Central memory CD4-positive, alpha-beta T cell (primary cell): ENCODE measurements at places on chromosomes 12 and 14.

GRCh38 chr14:59204305-59204704, 15.8 kb downstream of the DAAM1 start:
- no peak for DNase-seq

DNA sequence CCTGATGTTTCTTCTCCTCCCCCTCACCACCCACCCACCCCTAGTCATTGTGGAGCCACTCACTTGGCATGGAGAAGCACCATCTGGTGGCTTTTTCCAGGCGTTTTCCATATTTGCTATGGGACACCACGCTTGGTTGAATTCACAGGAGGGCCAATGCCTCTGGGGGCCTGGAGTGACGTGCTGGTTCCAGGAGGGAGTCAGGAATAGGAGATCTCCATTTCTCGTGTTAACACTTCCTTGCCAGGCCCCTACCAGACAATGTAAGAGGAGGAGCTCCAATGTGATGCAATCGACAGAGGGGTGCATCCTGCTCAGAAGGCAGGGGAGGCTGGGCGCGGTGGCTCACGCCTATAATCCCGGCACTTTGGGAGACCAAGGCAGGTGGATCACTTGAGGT, 21.6 kb upstream of the TESC start:
- DNase-seq = no peak

DNA sequence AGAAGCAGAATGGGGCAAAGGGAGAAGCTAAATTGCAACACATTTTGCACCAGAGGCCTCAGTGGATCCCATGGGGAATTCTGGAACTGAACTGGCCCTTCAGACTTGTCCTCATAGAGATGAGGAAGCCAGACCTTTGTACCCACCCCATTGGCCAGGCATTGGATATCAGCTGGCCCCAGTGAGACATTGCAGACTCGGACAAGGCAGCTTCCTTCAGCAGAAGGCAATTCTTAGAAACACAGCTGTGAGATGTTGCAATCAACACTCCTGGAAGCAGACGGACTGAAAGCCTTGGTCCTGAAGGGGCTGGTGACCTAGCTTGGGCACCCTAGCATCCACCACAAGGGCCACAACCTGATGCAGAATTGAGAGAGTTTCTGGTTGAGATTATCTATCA, 218.1 kb downstream of the MSRB3 start:
- DNase-seq = no peak

GRCh38 chr12:91588874-91589454, 406.3 kb upstream of the DCN start:
- DNase-seq = no peak

DNA sequence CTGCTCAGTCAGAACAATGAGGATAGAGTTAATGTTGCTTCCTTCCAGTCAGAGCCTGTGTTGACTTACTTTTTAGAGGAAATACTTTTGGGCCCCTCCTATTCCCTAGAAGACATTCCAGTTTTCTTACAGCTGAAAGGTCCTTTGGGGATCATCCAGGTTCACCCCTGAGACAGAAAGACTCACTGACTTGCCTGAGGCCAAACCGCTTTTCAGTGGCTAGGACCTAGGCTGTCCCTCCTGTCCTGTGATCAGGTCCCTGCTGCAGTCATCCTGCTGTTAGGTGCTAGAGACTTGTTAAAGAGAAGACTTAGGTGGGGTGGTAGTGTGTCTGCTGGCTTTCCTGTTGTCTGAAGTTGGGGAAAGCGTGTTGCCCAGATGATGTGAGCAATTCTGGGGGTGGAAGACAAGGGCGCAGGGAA, 39.6 kb downstream of the SUSD6 start:
- DNase-seq = no peak

DNA sequence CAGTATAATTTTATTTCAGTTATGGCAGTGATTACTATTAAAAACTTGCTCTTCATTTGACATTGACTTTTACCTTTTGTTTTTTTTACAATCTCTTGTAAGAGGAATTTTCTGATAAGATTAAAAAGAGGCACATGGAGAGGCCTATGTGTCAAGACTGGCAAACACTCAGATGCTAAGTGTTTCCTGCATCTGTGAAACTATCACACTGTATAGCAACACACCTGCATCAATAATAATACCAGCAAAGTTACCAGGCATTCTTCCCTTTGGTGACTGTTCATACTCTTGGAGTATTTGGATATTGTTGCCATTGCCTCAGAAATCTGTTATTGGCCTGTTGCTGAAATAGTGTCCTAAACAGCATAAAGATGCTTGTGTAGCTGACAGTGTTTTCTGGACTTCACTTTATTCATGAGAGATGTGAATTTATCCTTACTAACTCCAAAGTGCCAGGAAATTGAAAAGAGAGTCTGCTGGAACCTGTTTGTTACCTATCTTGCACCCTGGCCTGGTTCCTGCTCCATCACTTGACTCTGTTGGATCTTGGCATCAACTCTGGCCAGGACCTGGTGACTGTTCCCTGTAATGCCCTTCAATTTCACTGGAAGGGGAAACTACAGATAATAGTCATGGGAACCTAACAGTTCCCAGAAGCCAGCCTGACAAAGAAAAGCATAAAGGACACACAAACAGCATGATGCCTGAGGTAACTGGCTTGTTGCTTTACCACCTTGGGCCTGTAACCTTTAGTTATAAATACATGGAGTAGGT, 19.8 kb downstream of the SLC16A7 start:
- no peak for DNase-seq

DNA sequence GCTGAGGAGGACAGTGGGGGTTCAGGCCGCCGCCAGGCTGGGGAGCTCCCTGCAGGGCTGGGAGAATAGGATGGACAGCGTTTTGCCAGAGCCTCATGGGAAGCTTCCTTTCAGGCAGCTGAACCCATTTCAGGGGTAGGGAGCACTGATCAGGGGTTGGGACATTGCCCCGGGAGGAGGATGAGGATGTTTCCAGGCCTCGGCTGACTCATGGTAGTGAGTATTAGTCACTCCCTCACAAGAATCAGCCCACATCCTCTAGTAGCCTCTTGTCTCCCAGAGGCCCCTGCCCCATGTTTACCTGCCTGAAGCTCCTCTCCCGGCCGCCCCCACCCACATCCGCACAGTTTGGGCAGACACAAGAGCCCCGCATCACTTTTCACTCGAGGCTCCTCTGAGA, 89.8 kb downstream of the ZFP36L1 start:
- no peak for DNase-seq

- DNase-seq = peak; percentile 77
Observed at GRCh38 chr14:61385002-61385685, 63.8 kb downstream of the PRKCH start.

DNA sequence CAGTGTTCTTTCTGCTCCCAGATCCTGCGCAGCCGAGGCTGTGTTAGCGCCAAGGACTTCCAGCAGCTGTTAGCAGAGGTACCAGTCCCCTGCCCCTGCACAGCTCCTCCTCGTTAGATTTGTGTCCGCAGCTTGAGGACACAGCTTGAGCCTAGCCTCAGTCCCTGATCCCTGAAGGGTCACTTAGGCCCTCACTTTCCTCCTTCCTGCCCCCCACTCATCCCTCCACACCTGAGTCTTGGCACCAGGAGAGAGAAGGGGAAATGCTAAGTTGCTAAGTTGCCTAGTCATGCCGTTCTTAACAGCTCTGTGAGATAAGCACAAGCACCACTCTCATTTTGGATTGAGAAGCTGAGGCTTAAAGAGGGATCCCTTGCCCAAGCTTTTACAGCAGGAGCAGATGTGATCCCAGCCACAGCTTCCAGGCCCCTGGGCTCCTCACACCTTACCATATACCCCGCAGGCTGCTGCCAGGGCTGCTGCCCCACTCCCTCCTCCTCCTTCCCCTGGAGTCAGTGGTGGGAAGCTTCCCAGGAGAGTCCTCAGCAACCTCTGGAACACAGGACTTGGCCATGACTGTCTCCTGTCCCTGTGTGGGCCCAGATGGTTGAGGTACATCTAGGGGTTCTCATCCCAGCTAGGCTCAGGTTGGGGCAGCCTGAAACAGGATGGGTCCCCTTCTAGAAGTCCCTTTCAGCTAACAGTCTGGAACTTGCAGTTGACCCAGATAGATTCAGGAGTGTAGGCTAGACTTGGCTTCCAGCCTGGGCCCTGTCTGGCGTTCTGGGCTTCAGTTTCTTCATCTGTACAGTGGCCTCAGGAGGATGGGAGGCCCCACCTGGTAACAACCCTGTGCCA, 975 bp downstream of the OGFOD2 start:
- DNase-seq = no peak

DNA sequence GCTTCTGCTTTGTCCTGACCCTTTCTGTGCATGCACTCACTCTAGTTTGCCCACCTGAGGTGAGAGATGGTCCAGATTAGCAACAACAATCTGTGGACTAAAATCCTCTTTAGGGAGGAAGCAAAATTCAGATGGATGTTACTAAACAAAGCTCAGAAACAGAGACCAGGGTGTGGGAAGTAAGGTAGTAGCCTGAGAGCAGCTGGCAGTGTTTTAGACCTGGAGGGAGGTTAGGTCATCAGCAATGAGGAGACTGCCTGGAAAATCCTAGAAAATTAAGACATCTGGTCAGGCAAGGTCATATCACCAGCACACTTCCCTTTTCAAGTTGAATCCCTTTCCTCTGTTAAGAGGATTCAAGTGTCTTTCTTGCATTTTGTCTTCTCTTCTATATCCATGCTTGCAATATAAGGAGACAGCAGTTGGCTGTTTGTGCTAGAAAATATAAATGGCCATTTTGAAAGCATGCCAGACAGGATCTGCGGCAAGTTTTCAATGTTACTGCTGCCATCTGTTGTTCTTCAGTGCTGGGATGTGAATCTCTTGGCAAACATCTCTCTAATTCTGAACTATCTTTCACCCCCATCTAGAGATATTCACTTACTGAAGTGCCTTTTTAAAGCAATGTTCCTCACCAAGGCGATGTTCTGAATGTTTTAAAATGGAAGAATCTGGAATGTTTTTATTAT, 266.4 kb downstream of the NAV3 start:
- no peak for DNase-seq

DNA sequence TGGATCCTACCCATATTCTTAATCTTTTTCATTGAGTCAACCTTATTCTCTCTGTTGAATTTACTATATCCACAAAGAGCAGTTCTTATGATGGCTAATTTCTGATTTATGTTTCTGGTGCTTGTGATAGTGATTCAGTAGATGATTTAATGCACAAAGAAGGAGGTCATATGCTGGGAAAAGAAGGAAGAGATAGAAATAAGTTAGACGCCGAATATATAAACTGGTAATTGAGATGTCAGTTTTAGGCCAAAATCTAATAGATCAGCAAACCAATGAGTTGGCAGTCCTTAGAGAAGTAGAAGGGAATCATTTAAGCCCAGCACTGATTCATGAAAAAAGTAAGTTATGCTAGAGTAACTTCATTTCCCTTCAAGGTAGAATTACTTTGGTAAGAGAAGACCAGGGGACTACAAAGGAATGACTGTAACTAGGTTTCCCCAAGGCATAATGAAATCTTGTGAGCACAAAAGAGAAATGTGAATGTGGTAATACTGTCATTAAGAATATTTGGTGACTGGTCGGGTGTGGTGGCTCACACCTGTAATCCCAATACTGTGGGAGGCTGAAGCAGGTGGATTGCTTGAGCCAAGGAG, 132.4 kb downstream of the TGFB3 start:
- DNase-seq = no peak

DNA sequence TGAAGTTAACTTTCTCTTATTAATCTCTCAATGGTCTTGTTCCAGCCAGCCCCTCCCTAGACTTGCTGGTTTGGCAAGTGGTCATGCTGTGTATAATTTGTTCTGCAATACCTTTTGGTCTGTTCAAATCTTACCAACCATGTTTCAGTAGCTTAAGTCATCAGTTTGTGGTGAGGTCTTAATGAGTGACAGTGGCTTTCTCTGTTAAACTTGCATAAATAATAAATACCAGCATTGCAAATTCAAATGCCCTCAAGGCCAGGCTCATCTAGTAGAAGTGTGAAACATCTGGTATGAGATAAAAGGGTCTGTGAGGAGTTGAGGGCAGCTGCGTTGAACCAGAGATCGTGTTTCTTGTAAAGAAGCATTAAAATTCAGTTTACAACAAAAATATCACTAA, 319.5 kb downstream of the TMEM117 start:
- DNase-seq = no peak

GRCh38 chr12:77231501-77231918, 166.1 kb upstream of the E2F7 start:
- DNase-seq = no peak

GRCh38 chr12:76872415-76872814, 6.4 kb downstream of the CSRP2 start:
- no peak for DNase-seq

DNA sequence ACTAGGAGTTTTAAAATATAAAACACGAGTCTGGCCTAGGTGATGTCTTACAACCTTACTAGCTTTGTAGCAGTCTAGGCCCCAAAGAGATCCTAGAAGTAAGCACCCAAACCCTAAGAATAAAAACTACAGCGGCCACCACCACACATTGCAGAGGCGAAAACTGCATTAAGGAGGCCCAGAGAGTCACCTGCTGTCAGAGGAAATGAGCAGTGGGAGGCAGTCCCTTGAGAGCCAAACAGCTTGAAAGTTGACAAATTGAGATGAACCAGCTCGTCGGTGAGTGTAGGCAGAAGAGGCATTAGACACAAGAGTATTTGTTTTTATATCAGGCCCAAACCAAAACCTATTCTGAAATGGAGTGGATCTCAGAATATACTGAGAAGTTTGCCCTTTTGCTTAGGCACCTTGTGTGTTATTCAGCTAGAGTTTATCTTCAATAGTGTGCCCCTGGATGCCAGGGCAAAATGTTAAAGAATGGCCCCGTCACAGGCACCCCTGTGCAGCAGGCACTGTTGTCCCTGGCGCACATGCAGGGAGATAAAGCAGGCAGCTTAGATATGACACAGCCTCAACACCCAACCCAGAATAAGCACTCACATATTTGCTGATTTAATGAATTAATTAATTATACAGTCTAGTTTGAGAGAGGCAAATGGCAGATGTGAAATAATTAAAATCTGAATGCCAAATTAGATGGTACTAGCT, 56.7 kb downstream of the TTC7B start:
- no peak for DNase-seq

GRCh38 chr14:51424041-51424440, 184.0 kb downstream of the TMX1 start:
- DNase-seq = no peak

- no peak for DNase-seq
Observed at GRCh38 chr12:39357041-39357440, 85.9 kb downstream of the KIF21A start.

DNA sequence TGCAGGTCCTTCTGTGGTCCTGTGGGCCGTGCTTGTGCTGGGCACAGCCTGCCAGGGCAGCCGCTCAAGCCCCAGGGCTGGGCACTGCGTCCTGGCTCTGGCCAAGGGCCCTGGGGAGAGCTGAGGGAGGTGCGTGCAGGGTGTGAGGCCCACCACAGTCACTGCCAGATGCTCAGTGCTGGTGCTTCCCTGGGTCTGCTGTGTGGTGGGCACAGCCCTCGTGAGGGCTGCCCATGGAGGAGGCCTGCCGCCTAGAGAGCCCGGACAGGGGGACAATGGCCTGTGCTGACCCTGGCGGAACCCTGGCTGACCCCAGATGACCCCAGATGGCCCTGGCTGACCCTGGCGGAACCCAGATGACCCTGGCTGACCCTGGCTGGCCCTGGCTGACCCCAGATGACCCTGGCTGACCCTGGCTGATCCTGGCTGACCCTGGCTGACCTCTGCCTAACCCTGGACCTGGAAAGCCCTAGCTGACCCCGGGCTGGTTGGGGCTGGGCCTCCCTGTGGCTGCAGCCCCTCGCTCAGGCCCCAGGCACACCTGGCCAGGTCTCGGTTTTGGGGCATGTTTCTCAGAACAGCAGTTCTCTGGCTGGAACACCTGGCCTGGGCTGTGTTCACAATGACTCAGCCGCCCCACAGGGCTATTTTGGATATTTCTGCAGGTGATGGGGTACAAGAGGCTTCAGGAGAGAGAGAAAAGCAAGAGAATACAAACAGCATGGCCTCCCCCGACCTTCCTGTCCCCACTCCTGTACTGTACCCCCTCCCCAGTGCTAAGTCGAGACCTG, 55.4 kb downstream of the TMEM121 start:
- DNase-seq = no peak

GRCh38 chr14:61108496-61109141, 127.6 kb downstream of the SLC38A6 start:
- no peak for DNase-seq
